ENCODE measurements at places on chromosomes 5 and 9. TPM values are rescaled to one million over a fixed set of nuclear protein-coding genes. Genes with fewer than 3 reads are reported as not detected.

GRCh38 chr9:134592018-134592818 lies 49.4 kb upstream of the COL5A1 start:
- no peak for DNase-seq
- H3K4me3 ChIP-seq = no peak overlapping the region
- H3K36me3 ChIP-seq = no peaks in the 10 kb centered on the region
- no peaks in the 10 kb centered on the region for H3K4me1 ChIP-seq
- no peaks in the 10 kb centered on the region for H3K27me3 ChIP-seq

- no peak overlapping the region for H3K4me3 ChIP-seq
- DNase-seq = no peak
- no peak overlapping the region for H3K27ac ChIP-seq
- no peaks in the 10 kb centered on the region for H3K4me1 ChIP-seq
Measured at GRCh38 chr9:34098307-34098706, 28.2 kb downstream of the DCAF12 start.

DNA sequence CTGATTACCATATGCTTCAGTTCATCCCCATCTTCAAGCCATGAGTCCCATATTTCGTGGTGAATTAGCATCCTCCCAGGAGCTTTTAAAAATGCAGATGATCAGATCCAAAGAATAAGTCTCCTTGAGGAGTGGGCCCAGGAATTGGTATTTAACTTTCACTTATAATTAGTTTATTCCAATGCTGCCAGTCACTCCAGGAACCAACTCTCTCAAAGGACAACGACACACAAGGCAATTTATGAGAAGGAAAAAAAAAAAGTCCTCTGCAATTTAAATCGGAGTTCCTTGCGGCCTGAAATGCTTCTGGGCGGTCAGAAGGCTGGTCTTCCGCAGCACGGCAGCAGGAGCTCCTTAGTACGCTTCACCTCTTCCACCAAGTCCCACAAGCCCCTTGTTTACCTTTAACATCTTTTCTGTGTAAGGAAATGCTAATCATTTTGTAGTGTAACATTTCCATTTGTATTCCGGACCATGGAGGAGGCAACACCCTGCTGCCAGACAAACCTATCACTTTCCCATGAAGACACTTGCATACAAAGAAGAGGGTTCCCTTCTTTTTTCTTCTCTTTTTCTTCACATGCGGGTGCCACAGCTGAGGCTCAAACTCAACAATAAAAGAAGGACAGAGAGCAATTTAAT lies 16.3 kb upstream of the KCNV2 start:
- no peak for DNase-seq
- H3K4me3 ChIP-seq = no peak overlapping the region
- H3K27ac ChIP-seq = no peak overlapping the region
- H3K36me3 ChIP-seq = no peaks in the 10 kb centered on the region
- no peaks in the 10 kb centered on the region for H3K4me1 ChIP-seq

The RAPGEF1 gene
- 148 TPM for total RNA-seq

All from CD8-positive, alpha-beta memory T cell (primary cell).